ENCODE measurements at places on chromosomes 2 and 18.

GRCh38 chr2:39202639-39203369 lies 41.0 kb downstream of the CDKL4 start:
- DNase-seq = peak; percentile 10

GRCh38 chr2:29576231-29576630 lies 345.2 kb downstream of the ALK start:
- no peak for DNase-seq

DNA sequence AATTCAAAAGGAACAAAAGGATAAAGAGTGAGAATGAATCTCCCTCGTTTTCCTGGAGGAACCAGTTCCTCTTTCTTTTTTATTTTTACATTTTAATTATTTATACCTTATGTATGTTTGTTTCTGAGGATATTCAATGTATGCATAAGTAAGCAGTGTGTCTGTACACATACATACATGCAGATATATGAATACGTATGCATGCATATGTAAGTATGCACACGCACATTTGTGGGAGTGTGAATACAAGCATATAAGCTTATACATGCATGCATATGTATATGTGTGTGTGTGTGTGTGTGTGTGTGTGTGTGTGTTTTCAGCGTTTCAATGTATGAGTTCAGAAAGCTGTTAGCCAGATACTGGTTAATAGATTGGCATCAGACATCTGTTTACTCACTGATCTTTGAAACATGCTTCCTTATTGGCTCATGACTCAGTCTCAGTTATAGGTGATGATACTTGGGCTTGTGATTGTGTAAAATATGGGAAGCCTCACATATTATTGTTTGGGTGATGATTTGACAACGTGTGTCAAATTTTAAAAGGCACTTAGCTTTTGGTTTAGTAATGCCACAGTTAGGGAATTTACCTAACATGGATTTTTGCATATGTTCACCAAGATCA lies 279.7 kb upstream of the TRIB2 start:
- DNase-seq = no peak

DNA sequence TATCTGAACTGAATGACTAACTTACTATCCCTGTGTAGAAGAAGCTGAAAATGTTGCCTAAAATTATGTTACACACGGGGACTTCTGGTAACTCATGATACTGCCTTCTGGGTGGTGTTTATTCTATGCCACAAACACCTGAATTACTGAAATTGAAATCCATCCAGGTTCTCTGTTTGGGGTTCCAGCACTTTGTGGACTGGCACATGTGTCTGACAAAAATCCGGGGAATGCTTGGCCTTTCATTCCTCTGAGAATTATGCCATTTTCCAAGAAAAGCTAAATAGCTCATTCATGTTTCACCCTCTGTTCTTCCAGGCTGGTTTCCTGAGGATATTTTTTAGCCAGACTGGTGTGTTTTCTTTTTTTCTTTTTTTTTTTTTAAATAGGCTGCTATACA lies 59.5 kb upstream of the POU3F3 start:
- DNase-seq = no peak

DNA sequence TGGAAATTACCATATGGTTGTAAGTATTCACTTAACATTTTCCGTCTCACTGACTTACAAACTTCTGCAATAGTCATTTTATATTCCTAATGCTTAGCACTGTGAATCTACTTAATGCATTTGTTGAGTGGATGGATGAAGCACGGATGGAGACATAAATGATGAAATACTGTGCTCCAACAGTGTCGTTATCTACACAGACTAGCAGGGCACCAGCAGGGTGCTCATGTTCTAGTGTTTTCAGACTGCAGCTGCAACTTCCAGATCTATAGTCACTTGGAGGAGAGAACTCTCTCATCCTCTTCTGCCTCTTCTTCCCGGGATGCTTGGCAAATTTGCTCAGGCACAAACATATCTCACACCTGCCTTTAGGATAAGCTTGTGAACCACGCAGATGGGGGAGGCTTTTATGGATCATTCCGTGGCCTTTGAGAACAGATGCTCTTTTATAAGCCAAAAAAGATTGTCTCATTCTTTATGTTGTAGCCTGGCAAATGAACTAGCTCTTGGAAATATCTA lies 797.7 kb downstream of the MBD2 start:
- DNase-seq = peak; percentile 40

- DNase-seq = peak; percentile 82
Observed at GRCh38 chr2:10452312-10452711, 4.2 kb upstream of the ODC1 start.

DNA sequence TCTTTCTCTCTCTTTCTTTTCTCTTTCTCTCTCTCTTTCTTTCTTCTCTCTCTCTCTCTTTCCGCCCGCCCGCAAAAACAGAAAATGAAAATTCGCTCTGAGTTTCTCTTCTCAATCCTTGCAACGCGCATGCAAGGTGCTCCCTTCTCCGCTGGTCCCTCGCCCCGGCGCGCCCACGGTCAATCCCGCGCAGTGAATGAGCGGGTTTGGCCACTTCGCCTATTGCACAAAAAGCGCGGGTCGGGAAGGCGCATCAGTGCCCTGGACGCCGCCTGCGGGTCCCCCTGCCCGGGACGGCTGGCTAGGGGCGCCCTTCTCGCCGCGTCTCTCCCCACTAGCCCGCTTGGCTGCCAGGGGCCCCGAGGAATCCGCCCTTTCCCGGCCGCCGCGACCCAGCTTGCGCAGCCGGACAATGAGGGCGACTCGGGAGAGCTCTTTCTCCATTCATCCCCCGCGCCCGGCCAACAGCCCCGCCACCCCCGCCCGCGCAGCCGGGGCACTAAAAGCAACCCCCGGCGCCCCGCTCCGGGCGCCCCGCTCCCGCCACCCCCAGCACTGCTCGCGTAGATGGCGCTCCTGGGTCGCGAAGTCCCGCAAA lies 706 bp downstream of the LAMA1 start:
- peak; percentile 24 for DNase-seq

DNA sequence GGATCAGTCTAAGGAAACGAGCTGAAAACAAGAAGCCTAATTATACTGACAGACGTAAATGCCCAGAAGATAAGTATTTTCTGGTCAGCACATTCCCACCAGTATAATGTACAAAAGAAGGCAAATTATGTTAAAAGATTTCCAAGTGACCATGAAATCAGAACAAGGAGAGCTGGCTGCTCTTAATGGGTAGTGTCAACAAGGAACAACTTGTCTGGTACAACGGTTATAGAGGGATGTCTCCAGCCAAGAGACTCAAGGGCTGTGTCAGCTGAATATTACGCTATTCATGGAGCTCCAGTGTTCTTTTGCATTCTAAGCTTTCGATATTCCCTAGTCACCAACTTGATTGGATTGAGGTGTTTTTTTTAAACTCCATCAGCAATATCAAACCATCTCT lies 8.6 kb upstream of the L3MBTL4 start:
- no peak for DNase-seq

- DNase-seq = no peak
Observed at GRCh38 chr2:71078624-71079023, 10.2 kb downstream of the NAGK start.

- DNase-seq = peak; percentile 85
Observed at GRCh38 chr2:159902722-159903121, 104.7 kb upstream of the CD302 start.
